Upper lobe of left lung (tissue), 6 donors: ENCODE measurements at places on chromosomes 6 and 20.

GRCh38 chr20:46994341-46994740 lies 99.7 kb downstream of the EYA2 start:
- DNase-seq: no peak

GRCh38 chr6:90162648-90163387 lies 133.8 kb downstream of the BACH2 start:
- DNase-seq: no peak

GRCh38 chr20:7371518-7372163 lies 568.6 kb downstream of the HAO1 start:
- DNase-seq: no peak

GRCh38 chr6:3644739-3645012 lies 106.8 kb downstream of the PXDC1 start:
- DNase-seq: no peak

DNA sequence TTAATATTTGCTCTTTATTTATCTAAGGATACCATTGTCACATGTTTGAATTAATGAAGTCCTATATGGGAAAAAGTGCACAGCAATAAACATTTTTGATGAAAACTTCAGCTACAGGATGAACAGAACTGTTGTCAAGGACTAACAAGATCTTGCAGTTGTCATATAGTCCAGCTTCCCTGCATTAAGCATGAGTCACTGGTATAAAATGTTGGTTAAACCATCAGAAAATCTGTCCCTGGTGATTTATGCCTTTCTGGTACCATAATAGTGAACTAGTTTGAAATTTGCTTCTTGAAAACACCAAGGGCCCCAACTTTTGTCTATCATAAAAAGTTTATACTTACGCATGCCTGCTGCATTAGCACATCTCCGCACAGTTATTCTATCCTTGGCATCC lies 60.4 kb upstream of the RSPO3 start:
- DNase-seq: no peak

DNA sequence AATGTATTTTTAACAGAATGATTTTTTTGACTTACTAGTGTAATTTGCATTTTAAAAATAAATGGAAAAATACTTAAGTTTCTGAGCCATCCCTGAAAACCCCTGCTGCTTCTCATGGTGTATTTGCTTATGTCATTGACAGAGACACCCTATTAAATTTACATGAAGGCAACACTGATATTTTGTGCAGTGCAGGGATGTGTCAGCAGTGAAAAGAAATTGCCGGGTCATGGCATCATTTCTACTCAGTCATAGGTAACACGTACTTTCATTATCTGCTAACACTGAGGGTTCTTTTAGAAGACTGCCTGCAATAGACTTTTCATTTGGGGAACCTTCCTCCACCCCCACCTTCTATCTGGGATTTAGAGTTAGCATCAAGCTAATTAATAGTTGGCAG lies 136.7 kb upstream of the RNF217 start:
- DNase-seq: no peak

DNA sequence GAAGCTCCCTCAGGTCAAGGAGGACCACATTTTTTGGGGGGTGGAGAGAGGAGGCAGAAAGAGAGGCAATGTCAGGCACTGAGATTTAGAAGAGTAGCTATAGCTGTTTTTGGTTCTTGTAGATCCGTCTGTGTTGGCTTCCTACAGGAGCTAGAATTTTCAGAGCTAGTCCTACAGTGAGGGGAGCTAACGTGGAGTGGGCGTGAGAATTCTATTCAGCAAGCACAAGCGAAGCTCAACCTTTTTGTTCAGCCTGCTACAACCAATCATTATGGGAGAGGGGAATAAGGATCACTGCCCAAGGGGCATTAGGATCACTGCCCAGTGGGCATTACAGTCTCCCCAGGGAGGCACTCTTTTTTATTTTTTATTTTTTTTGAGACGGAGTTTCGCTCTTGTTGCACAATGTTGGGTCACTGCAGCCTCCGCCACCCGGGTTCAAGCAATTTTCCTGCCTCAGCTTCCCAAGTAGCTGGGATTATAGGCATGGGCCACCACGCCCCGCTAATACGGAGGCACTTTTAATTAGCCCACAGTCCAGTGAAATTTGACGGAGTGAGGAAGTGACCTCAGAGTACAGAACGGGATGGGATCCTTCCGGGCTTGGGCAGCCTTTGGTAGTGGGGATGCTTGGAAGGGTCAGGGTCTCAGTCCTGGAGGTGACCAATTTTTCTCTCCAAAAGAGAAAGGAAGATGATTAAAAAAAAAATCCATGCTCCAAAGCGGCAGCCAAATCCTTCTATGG lies 1.1 kb upstream of the PANK2 start:
- DNase-seq: peak; percentile 38

DNA sequence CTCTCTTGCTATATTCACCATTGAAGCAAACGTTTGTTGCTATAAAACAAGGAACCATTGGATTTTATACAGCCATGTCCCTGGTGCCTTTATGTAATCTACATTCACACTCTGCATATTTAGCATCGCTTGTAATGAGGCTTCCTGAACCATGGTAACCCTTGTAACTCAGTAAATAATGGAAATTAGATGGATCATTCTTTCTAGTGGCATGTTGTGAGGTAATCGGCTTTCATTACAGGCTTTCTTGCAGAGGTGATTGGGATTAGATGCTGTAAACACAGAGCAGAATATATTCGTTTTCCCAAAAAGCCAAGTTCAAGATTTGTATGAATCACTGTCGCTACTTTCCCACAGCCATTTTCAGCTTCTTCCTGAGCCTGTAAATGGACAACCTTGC lies 36.1 kb downstream of the SMPDL3A start:
- no peak for DNase-seq

GRCh38 chr20:2751878-2752566 lies 48.4 kb downstream of the CPXM1 start:
- DNase-seq: no peak

GRCh38 chr6:43699564-43700186 lies 12.1 kb upstream of the MRPS18A start:
- DNase-seq: peak; percentile 59

DNA sequence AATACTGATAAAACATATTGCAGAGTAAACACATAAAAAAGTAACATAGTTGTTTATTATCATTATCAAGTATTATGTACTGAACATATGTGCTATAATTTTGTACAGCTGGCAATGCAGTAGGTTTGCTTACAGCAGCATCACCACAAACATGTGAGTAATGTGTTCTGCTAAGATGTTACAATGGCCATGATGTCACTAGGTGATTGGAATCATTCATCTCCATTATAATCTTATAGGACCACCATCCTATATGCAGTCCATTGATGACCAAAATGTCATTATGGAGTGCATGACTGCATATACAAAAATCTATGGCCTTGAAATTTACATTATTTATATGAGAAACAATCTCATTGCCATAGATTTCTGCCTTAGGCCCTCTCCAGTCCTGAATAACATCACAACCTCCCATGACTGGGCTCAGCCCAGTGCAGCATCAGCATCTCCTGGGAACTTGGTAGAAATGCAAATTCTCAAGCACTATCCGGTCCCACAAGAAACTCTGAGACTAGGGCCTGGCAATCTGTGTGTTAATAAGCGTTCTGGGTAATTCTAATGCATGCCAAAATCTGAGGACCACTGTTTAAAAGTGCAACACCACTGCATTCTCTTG lies 352.0 kb upstream of the MARCKS start:
- DNase-seq: no peak

- DNase-seq: no peak
Observed at GRCh38 chr6:36263390-36264000, 6.4 kb upstream of the PNPLA1 start.

DNA sequence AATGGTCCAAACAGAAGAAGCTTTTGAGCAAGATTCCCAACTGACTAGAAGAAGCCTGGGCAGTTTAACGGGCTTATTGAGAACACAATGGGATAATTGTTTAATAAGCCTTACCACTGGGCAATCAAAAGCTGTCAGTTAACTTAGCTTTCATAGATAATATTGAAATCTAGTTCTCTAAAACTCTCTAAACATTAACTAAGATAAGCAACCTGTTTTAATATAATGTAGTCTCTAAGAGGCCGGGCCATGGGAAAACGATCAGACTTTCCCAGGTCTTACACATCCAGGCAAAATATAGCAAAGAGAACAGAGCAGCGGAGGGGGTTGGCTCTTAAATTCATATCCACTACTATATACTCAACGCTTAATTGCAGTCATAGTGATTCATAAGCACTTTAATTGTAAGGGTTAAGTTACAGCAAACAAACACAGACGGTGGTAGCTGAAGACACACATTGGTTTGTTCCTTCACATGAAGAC lies 128.0 kb upstream of the FAM83B start:
- no peak for DNase-seq

GRCh38 chr6:18601516-18602020 lies 214.4 kb downstream of the RNF144B start:
- no peak for DNase-seq

DNA sequence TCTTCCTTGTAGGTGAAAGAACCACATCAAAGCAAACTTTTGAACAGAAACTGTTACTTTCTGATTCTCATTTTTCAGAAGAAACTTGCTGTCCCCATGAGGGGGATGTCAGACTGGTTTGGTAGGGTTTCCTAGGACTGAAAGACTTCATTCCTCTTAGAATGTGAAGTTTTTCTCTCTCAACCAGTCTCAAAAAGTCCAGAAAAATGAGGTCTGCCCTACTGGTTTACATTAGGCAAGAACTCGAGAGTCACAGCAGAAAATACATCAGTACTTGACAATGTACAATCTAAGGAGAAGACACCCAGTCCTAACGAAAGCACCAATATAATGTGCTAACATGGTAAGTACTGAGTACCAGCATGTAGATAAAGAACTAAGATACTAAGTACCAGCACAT lies 12.7 kb upstream of the NHLRC1 start:
- DNase-seq: no peak

GRCh38 chr20:32528905-32529670 lies 56.0 kb downstream of the NOL4L start:
- DNase-seq: no peak

- no peak for DNase-seq
Observed at GRCh38 chr20:51860111-51860882, 58.0 kb upstream of the SALL4 start.

DNA sequence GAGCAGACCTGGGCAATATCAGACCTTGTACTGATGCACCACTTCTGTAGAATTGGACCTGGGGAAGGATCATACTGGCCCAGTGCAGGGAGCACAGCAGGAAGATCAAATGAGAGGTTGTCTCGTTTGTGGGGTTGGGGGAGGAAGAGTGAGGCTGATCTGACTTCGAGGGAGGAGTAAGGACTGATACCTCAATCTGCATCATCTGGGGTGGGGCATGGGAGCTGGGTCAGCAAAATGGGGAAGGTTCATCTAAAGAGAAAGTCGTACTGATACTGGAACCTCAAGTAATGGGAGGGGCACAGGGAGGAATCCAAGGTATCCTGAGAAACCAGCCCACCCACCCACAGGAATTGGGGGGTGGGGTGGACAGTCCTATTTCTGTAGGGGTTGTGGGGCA lies 3.7 kb downstream of the RNF39 start:
- no peak for DNase-seq

DNA sequence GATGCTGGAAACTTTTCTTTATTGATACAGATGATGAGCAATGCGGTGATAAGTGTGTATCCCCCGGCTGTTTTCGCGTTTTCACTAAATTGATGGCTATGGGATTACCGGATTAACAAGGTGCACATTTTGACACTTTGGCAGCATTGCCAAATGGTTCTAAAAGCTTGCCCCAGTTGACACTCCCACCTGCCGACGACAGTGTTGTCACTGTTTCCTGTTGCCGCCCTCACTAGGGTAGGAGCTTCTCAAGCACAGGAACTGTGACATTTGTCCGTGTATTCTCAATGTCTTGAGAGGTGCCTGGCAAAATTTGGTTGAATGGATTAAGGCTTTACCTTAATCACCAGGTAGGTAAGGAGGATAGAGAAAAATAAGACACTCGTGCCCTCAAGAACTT lies 9.8 kb upstream of the MAPK13 start:
- DNase-seq: no peak

DNA sequence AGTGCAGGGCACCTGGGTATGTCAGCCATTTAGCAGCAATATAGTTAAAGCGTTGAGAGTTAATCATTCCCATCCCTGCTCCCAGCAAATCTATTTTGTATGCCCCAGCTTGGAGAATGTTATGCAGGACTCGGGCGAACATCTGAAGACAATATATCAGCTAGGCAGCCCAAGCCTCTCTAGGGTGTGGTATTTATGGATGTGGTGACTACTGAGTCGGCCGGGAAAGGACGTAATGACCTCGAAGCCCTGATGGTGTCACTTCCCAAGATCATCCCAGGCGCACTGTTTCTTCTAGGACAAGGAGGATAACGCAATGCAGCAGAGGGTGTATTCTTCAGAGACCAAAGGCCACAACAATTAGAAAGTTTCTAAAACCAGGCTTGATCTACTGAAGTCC lies 63.6 kb upstream of the FAM184A start:
- no peak for DNase-seq

- DNase-seq: no peak
Observed at GRCh38 chr6:131784561-131784960, 23.3 kb upstream of the ENPP1 start.

DNA sequence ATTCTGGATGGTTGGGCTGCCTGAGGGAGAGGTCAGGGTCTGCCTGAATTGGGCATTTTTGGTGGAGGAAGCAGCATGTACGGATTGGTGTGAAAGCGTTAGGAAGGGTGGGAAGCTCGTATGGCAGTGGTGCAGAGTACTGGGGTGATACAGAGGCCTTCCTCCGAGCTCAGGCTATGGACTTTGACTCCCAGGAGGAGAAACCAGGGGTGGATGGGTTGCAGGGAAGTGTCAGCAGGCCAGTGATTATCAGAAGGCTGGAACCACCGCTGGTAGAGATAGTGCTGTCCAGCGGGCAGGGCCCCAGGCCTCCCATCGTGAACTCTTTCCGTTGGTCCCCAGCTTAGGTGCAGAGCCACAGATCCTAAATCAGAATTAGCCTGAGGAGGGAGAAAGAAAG lies 5.3 kb downstream of the WFDC5 start:
- no peak for DNase-seq

- no peak for DNase-seq
Observed at GRCh38 chr6:139777202-139777970, 402.9 kb upstream of the CITED2 start.

DNA sequence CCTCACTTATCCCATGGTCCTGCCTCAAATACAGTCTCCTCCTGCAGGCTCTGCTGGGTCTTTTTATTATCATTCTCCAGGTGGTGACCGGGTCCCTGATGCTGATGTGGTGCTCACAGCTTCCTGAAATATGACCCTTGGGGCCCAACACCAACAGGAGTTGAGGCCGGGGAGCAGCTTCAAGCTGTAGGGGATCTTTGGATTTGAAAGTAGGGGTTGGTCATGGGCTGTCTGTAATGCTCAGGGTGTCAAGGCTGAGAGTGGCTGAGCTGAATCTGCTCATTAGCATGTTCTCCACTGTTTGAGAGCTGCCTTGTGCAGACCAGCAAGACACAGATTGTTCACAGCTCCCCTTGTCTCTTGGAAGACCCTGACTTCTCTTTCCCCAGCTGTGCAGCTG lies 35.5 kb downstream of the HLA-F start:
- DNase-seq: no peak

DNA sequence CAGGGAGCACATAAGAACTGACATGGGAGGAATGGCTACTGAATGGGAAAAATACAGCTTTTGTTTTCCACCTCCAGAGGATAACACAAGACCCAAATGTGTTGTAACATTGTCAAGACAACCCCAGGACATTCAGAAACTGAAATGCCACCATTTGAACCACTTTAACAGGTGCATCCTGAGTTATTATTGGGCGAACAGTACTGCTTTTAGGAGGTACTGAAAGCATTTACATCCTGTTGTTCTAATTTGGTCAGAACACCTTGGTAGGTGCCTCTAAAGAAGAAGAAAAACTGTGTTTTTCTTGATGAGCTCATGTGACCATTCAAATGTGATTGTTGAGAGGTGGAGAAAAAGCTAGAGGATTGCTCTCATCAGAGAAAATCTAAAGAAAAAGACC lies 6.4 kb upstream of the TXNDC5 start:
- DNase-seq: no peak
